ENCODE measurements at places on chromosomes 4 and X. TPM values are rescaled to one million over a fixed set of nuclear protein-coding genes. Genes with fewer than 3 reads are reported as not detected.

The SMIM31 gene
- total RNA-seq: not detected

The LAMP2 gene
- total RNA-seq: 63.2 TPM

The CSAG1 gene
- not detected for total RNA-seq

The ZDHHC15 gene
- total RNA-seq: not detected

The ETDA gene
- not detected for total RNA-seq

The COL25A1 gene
- 0.16 TPM for total RNA-seq

The REELD1 gene
- total RNA-seq: 0.05 TPM

The TDO2 gene
- 0.11 TPM for total RNA-seq

The EDA2R gene
- 2.1 TPM for total RNA-seq

The ADAMTS3 gene
- total RNA-seq: 0.81 TPM

The MAGEE2 gene
- total RNA-seq: not detected

The DGAT2L6 gene
- total RNA-seq: not detected

The NIPAL1 gene
- total RNA-seq: 0.91 TPM

The CDS1 gene
- not detected for total RNA-seq

The SMIM10 gene
- 10.7 TPM for total RNA-seq

The ADGRG4 gene
- total RNA-seq: not detected

The NHSL2 gene
- total RNA-seq: 0.19 TPM

The NFKB1 gene
- total RNA-seq: 35.0 TPM

The XK gene
- 2.8 TPM for total RNA-seq

The CHRDL1 gene
- 0.89 TPM for total RNA-seq

The RASGEF1B gene
- total RNA-seq: not detected

The PWWP3B gene
- not detected for total RNA-seq

The DDX53 gene
- total RNA-seq: not detected

The PNPLA4 gene
- total RNA-seq: not detected

The KCND1 gene
- total RNA-seq: not detected

The CYTL1 gene
- total RNA-seq: 0.76 TPM

The GABRQ gene
- 0.11 TPM for total RNA-seq

The F11 gene
- total RNA-seq: not detected

The ALAS2 gene
- total RNA-seq: not detected

The PPEF2 gene
- not detected for total RNA-seq

The GJB1 gene
- total RNA-seq: not detected

The CENPVL1 gene
- not detected for total RNA-seq

The FAT4 gene
- 37.1 TPM for total RNA-seq

The TEX13D gene
- total RNA-seq: not detected

The TAPT1 gene
- total RNA-seq: 8.9 TPM

The PCSK1N gene
- total RNA-seq: 3.2 TPM

Measured in SJSA1 (cell line).